ENCODE measurements at places on chromosomes 3 and 15.

DNA sequence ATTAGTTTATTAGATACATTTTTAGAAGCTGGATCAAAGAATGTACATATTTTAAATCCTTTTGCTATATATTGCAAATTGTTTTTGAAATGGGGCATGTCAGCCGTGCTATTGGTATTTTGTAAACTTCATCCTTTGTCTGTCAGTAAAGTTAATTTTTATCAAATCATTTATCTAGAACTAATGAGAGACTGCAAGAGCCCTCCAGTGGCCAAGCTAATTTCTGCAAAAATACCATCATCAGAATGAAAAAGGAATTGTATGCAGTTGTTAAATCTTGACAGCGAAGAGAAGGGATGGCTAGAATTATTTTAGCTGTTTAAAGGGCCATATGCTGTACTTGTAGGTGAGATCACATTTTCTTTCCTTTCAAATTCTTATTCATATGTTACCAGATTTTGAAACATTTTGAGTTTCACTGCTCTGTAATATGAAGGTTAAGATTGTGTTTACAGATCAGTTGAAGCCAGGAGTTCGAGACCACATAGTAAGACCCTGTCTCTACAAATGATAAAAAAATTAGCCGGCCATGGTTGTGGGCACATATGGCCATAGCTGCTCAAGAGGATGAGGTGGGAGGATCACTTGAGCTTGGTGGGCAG lies 8.1 kb upstream of the CLDN11 start:
- no peak for DNase-seq

DNA sequence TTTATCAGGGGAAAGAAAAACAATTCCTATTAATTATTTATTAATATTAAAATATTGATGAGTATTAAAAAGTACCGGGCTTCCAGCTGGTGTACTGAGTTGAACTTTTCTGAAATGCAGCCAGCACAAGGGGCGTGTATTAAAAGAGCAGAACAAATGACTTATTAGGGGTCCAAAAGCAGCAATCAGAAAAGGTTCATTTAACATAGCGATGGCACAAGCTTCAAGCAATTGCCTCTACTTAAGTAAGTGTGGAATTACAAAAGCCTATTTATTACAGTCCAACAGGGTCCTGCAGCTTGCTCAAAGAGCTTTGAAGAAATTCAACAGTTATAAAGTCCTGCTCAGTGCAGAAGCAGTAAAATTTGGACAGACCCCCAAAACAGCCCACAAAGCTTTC lies 285.6 kb downstream of the EPHA3 start:
- no peak for DNase-seq

DNA sequence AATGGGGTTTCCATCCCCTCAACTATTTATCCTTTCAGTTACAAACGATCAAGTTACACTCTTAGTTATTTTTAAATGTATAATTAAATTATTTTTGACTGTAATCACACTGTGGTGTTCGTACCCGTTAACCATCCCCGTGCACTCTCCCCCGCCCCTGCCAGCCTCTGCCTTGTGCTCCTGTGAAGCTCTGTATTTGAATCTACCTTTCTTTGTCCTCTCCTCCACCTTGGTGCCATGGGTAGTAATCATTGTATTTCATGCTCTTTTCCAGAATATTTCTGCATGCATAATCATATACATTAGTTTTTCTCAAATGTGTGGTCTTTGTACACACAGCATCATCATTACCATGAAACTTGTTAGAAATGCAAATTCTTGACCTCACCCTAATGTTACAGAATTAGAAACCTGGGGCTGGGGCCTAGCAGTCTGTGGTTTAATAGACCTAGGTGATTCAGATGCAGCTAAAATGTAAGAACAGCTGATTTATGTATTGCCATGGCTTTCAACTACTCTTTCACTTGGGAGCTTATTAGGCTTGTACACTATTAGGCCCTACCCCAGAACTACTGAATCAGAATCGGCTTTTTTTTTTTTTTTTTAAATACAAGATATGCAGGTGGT lies 91.5 kb downstream of the STT3B start:
- no peak for DNase-seq

DNA sequence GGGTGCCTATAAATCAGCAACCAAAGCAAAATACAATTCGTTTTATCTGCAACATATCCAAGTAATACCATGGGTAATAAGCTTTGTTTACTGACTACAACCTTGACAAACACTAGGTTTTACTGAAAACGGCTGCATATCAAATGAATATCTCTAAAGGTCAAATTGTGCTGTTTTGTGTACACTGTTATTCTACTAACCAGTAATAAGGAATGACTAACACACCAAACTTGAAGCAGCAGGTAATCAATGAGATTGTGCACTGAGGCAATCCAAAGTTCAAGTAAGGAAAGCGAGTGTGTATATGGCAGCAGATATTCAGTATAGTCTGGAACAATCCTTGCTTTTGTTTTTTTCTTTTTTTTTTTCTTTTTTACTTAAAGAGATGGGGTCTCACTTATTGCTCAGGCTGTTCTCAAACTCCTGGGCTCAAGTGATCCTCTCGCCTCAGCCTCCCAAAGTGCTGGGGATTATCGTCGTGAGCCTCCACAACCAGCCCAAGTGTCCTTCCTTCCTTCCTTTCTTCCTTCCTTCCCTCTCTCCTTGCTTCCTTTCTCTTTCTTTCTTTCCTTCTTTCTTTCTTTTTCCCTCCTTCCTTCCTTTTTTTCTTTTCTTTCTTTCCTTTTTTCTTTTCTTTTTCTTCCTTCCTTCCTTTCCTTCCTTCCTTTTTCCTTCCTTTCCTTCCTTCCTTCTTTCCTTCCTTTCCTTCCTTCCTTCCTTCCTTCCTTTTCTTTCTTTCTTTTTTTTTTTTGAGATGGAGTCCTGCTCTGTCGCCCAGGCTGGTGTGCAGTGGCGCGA lies 34.9 kb downstream of the AP3S2 start:
- DNase-seq, result no peak

GRCh38 chr3:25707268-25707926 lies 42.7 kb upstream of the TOP2B start:
- no peak for DNase-seq

DNA sequence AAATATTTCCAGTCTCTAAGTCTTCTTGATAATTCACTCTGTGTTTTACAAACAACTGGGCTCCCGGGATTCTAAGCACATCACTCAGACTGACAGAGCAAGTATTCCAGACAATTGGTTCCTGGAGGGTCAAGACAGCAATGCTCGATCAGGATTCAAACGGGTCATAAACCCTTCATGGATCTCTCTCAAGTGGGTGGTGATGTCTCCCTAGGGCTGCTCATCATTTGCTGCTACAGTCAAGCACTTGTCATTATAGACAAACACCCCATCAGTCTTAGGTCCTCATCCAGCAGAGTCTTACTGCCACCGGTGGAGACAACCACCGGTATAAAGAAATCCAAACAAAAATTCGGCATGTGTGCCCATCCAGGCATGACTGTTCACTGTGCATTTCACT lies 921.1 kb downstream of the FHIT start:
- DNase-seq, result no peak

GRCh38 chr15:46413799-46414198 lies 779.0 kb downstream of the SQOR start:
- DNase-seq, result no peak

DNA sequence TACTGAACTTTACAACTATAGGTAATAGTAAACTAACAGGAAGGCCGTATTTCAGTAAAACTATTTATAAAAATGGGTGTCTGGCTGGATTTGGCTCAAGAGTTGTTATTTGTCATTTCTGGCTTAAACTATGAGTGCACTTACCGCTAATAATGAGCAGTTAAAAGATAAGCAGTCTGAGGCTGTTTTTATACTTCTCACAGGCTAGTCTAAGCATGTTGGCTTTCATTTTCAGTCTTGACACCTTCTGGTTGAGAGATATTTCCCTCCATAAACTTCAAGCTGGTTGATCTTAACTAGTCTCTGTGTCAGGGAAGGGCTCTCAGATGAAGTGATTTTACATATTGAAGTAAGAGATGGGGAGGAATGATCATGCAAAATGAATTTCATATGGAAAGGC lies 96.1 kb downstream of the RSRC1 start:
- peak; percentile 16 for DNase-seq

DNA sequence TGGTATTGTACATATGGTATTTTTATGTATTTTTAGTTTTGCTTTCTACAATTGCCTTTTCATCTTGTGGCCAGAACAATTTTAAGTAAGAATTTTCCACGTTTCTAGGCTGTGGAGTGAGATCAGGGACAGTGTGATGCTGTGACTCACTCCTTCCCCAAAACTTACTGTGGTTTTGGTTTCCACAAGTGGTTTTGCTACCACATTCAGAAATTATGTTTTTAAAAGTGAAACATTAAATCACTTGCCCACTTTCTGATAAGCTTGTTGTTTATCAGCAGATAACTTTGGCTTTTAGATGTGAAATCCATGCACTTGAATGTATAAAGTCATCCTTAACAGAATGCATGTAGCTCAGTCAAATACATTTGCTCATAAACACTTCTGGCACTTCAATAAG lies 192.2 kb upstream of the THRB start:
- DNase-seq, result no peak
